ENCODE measurements at places on chromosomes 4 and X.
A peak's percentile ranks its signal among the peaks of the same experiment; 100 is the strongest.

DNA sequence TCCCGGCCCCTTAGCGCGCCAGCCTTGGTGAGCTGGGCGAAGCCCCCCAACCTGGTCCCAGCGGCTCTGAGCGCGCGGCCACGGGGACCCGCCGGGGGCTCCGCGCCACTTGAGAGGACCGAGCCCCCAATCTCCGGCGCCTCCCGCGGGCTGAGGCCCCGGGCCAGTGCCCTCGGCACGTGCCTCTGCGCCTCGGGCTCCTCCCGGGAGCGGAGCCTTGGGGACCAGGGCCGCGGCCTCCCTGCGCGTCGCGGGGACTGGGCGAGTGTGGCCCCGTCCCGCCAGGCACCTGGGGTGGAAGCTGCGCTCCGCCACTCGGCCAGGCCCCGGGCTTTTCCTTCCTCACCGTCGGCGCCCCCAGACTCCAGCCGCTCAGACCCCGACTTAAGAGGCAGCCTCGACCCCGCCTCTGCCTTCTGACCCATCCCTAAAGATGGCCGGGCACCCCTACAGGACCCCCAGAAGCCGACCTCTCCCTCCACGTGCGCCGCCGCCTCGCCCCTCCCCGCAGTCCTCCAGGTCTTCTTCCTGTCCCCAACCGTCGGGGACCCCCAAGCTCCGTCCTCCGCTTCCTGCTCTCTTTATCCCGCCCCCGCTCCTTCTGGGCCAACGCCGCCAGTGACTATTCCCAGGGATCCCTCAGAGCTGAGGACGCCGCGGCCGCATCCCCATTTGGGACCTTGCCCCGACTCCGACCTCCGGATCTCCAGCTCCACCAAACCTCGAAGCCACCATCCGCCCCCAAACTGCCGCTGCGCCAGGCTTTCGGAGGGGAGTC lies 752 bp downstream of the ERAS start:
- peaks cover 22% of the 10 kb centered on the region for H3K36me3 ChIP-seq
- no peak overlapping the region for H3K4me3 ChIP-seq
- H3K27ac ChIP-seq = no peak overlapping the region
- peaks cover 29% of the 10 kb centered on the region for H3K27me3 ChIP-seq
- no peak for DNase-seq

- no peak for DNase-seq
- H3K4me1 ChIP-seq = no peaks in the 10 kb centered on the region
- H3K27me3 ChIP-seq = no peaks in the 10 kb centered on the region
- no peak overlapping the region for H3K27ac ChIP-seq
- H3K4me3 ChIP-seq = no peak overlapping the region
- H3K36me3 ChIP-seq = no peaks in the 10 kb centered on the region
Measured at GRCh38 chr4:58936436-58936835, 1826.3 kb upstream of the IGFBP7 start.

- DNase-seq = no peak
- no peak overlapping the region for H3K4me3 ChIP-seq
- H3K36me3 ChIP-seq = no peaks in the 10 kb centered on the region
- no peaks in the 10 kb centered on the region for H3K27me3 ChIP-seq
- H3K4me1 ChIP-seq = no peaks in the 10 kb centered on the region
Measured at GRCh38 chrX:113770071-113770470, 813.8 kb upstream of the HTR2C start.

DNA sequence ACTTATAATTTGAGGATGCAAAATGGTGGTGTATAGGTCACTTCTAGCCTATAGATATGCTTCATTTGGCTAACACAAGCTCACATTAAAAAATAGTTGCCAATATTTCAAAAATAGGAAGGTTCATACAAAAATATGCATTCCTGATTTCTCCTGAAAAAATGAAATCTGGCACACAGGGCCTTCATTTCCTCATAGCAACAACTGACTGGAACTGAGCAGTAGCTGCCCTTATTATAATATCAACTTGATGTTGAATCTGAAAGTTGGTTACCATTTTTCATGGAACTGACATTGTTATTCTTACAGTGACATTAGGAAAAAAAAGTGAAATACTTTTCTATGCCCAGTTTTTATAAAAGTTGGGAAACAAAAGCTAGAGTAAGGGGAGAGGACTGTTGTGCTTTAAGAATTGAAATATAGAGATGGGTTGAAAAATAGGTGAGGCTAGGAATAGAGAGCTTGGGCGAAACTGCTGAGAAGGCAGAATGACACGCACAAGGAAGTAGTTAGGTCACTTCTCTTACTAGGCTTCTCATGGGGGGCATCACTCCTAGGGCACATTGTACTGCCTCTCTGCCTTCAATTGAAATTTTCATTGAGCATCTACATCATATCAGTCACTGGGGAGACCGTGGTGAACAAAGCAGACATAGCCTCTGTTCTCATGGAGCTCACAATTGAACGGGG lies 43.1 kb upstream of the C1GALT1C1 start:
- H3K27me3 ChIP-seq = no peaks in the 10 kb centered on the region
- H3K27ac ChIP-seq = no peak overlapping the region
- H3K4me3 ChIP-seq = no peak overlapping the region
- peaks cover 6% of the 10 kb centered on the region for H3K4me1 ChIP-seq
- H3K36me3 ChIP-seq = no peaks in the 10 kb centered on the region

- H3K27me3 ChIP-seq = no peaks in the 10 kb centered on the region
- H3K4me3 ChIP-seq = no peak overlapping the region
- peaks cover 2% of the 10 kb centered on the region for H3K4me1 ChIP-seq
- no peak for DNase-seq
Measured at GRCh38 chrX:42495139-42495538, 282.8 kb downstream of the PPP1R2C start.

- H3K36me3 ChIP-seq = no peaks in the 10 kb centered on the region
- H3K4me3 ChIP-seq = no peak overlapping the region
- H3K27ac ChIP-seq = no peak overlapping the region
- H3K27me3 ChIP-seq = peaks cover 56% of the 10 kb centered on the region
- DNase-seq = no peak
Measured at GRCh38 chr4:3851881-3852280, 85.7 kb downstream of the ADRA2C start.

GRCh38 chr4:99950913-99951254 lies 809 bp upstream of the H2AZ1 start:
- peaks cover 7% of the 10 kb centered on the region for H3K4me1 ChIP-seq
- peaks cover 3% of the 10 kb centered on the region for H3K36me3 ChIP-seq
- DNase-seq = no peak
- no peak overlapping the region for H3K27ac ChIP-seq

DNA sequence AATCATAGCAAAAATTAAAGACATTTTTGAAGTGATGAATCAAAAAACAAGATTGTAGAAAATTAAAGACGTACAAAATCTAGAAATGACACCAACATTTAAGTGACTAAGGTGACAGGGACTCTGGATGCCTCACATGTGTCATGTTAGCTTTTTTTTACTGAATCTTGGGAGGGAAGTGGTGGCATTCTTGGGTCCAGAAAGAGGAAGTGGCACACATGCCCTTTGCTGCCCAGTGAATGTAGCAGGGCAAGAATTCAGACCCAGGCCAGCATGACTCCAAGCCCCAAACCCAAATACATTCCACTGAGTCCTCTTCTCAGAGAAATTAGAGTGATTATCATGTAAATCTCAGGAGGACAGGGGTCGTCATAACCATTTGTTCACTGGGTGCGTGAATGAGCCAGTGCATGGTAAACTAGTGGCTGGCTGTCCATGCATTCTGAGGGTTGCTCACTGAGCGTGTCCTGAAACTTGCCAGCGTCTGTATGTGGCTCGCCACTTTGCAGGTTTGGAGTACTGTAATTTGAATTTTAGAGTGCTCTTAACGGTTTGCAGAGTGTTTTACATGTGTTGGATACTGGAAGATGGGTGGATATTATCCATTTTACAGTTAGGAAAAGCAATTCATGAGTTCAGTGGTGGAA lies 55.4 kb upstream of the TBC1D14 start:
- peaks cover 29% of the 10 kb centered on the region for H3K36me3 ChIP-seq
- DNase-seq = no peak
- H3K4me3 ChIP-seq = no peak overlapping the region
- no peaks in the 10 kb centered on the region for H3K27me3 ChIP-seq
- H3K27ac ChIP-seq = peak overlapping the region; percentile 29
- peaks cover 6% of the 10 kb centered on the region for H3K4me1 ChIP-seq

- H3K27me3 ChIP-seq = no peaks in the 10 kb centered on the region
- H3K4me3 ChIP-seq = no peak overlapping the region
- H3K4me1 ChIP-seq = peaks cover 5% of the 10 kb centered on the region
- no peak overlapping the region for H3K27ac ChIP-seq
- peaks cover 6% of the 10 kb centered on the region for H3K36me3 ChIP-seq
- DNase-seq = no peak
Measured at GRCh38 chrX:97494756-97495372, 611.2 kb downstream of the RPA4 start.

GRCh38 chrX:9162698-9163097 lies 128.8 kb upstream of the FAM9B start:
- no peaks in the 10 kb centered on the region for H3K27me3 ChIP-seq
- H3K4me3 ChIP-seq = no peak overlapping the region
- no peak for DNase-seq
- H3K27ac ChIP-seq = no peak overlapping the region

GRCh38 chr4:24885342-24885741 lies 27.5 kb downstream of the CCDC149 start:
- H3K36me3 ChIP-seq = no peaks in the 10 kb centered on the region
- H3K4me3 ChIP-seq = no peak overlapping the region
- peaks cover 6% of the 10 kb centered on the region for H3K4me1 ChIP-seq
- H3K27me3 ChIP-seq = no peaks in the 10 kb centered on the region
- no peak for DNase-seq

GRCh38 chr4:99827454-99827853 lies 10.8 kb downstream of the DAPP1 start:
- no peaks in the 10 kb centered on the region for H3K27me3 ChIP-seq
- no peaks in the 10 kb centered on the region for H3K36me3 ChIP-seq
- DNase-seq = no peak
- H3K27ac ChIP-seq = no peak overlapping the region
- H3K4me3 ChIP-seq = no peak overlapping the region

- H3K36me3 ChIP-seq = no peaks in the 10 kb centered on the region
- H3K4me3 ChIP-seq = peak overlapping the region; percentile 82
- H3K27ac ChIP-seq = peak overlapping the region; percentile 70
- no peak for DNase-seq
- H3K4me1 ChIP-seq = peaks cover 11% of the 10 kb centered on the region
Measured at GRCh38 chrX:46758163-46758955, 559 bp downstream of the SLC9A7 start.

GRCh38 chr4:2413821-2414610 lies 4.4 kb downstream of the ZFYVE28 start:
- no peak for DNase-seq
- H3K4me1 ChIP-seq = peaks cover 9% of the 10 kb centered on the region
- H3K4me3 ChIP-seq = no peak overlapping the region
- peaks cover 73% of the 10 kb centered on the region for H3K27me3 ChIP-seq

GRCh38 chrX:153814591-153815315 lies 15.6 kb downstream of the PDZD4 start:
- H3K4me3 ChIP-seq = no peak overlapping the region
- peaks cover 5% of the 10 kb centered on the region for H3K27me3 ChIP-seq
- H3K36me3 ChIP-seq = no peaks in the 10 kb centered on the region
- no peak for DNase-seq
- no peak overlapping the region for H3K27ac ChIP-seq

DNA sequence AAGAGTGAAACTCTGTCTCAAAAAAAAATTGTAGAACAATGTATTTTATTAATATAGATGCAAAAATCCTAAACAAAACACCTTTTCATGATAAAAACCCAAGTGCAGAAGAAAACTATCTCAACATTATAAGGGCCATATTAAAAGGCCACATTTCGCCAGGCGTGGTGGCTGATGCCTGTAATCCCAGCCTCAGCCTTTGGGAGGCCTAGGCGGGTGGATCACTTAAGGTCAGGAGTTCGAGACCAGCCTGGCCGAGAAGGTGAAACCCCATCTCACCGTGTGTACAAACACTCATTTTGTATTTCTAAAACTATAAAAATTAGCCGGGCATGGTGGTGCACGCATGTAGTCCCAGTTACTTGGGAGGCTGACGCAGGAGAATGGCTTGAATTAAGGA lies 9.9 kb upstream of the FAM193A start:
- no peaks in the 10 kb centered on the region for H3K36me3 ChIP-seq
- no peaks in the 10 kb centered on the region for H3K4me1 ChIP-seq
- DNase-seq = no peak

DNA sequence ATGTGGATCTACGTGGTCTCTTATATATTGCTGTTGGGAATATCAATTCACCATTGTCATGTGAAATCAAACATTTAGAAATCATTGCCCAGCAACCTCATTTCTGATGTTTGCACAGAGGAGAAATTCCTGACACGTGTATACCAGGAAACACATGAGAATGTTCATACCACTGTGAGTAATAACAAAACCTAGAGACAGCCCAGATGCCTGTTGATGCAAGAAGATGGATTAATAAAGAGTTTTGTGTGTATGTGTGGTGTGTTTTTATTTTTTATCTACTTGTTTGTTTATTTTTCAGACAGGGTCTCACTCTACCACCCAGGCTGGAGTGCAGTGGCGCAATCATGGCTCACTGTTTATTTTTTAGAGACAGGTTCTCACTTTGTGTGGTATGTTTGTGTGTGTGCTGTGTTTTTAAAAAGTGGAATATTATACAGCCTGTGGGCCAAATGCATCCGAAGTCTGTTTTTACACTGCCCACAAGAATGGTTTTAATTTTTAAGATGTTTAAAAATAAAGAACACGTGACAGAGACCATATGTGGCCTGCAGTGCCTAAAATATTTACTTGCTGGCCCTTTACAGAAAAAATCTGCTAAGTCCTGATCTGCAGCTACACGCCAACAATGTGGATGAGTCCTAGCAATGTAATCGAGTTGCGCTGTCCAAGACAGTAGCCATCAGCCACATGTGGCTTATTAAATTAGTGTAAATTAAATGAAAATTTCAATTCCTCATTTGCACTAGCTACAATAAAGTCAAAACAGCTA lies 39.2 kb downstream of the TXLNG start:
- H3K27me3 ChIP-seq = no peaks in the 10 kb centered on the region
- H3K27ac ChIP-seq = peak overlapping the region; percentile 45
- DNase-seq = no peak
- H3K36me3 ChIP-seq = peaks cover 19% of the 10 kb centered on the region
- no peak overlapping the region for H3K4me3 ChIP-seq

DNA sequence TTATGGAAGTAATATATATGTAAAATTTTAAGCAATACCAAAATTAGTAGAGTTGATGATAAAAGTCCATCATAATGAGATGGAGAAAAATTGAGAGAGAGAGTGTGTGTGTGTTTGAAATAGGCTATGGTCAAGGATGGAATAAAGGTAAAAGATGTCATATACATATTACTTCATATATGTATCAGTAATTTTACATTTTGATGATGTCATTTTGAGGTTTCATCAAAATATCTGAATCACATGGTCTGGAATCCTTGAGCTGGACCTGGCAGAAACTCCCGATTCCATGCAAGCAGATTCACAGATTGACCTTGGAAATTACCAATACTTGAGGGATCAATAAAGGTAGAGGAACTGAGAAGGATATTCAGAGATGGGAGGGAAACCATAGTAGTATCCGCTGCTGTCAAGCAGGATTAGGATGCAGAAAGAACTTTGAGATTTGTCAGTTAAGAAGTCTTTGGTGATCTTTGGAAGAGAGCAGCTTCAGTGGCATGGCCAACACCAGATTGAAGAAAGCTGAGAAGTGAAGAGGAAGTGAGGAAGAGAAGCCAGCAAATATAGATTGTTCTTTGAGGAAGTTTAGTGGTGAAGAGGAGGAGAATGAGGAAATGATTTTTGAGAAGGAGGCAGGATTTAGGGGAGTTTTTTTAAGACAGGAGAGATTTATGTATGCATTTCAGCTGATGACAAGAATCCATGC lies 21.5 kb downstream of the DNAAF6 start:
- no peak overlapping the region for H3K27ac ChIP-seq
- no peaks in the 10 kb centered on the region for H3K4me1 ChIP-seq
- H3K4me3 ChIP-seq = no peak overlapping the region
- no peak for DNase-seq
- H3K36me3 ChIP-seq = no peaks in the 10 kb centered on the region

GRCh38 chrX:44908153-44908552 lies 35.2 kb downstream of the KDM6A start:
- H3K27ac ChIP-seq = peak overlapping the region; percentile 73
- H3K4me3 ChIP-seq = no peak overlapping the region
- peaks cover 12% of the 10 kb centered on the region for H3K4me1 ChIP-seq
- H3K27me3 ChIP-seq = no peaks in the 10 kb centered on the region
